ENCODE measurements at places on chromosomes 5 and 9.

- no peak for DNase-seq
Observed at GRCh38 chr5:14380712-14381111, 200.9 kb upstream of the OTULINL start.

- no peak for DNase-seq
Observed at GRCh38 chr5:34791761-34792244, 47.2 kb upstream of the TTC23L start.

DNA sequence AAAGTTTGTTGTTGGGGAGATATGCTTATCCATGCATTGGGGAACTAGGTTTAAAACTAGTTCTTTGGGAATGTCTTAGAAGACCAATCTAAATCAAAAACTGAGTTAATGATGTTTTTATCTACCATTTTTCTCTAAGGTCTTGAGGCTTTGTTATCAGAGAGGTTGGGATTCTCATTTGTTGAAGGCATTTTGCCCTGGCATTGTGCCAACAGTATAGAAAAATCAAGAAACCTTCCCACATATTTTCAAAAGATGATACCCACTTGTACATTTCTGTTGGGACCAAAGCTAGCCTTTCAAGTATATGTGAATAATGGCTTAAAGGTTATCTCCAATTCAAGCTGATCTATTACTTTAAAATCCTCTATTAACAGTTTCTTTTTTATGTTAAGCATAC is 419.8 kb upstream of the KIF2A start:
- DNase-seq = no peak

GRCh38 chr5:10896016-10896415 is 135.0 kb upstream of the DAP start:
- no peak for DNase-seq

DNA sequence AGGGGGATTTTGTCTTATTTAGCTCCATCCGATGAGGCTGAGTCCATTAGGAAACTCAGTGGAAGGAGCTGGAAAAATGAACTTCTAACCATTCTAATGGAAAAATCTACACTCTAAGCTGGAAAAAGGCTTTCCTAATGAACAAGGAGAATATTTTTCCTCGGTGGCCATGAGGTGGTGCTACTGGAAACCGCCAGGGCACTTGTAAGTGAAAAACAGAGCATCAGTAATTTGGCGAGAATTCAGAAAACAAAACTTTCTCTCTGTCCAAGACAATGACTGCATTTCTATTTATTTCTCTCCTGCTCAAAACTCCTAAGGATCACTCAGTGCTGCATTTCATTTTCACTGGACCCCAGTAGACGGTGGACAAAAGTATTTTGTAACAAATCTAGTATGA is 237.6 kb downstream of the TENT4A start:
- no peak for DNase-seq

DNA sequence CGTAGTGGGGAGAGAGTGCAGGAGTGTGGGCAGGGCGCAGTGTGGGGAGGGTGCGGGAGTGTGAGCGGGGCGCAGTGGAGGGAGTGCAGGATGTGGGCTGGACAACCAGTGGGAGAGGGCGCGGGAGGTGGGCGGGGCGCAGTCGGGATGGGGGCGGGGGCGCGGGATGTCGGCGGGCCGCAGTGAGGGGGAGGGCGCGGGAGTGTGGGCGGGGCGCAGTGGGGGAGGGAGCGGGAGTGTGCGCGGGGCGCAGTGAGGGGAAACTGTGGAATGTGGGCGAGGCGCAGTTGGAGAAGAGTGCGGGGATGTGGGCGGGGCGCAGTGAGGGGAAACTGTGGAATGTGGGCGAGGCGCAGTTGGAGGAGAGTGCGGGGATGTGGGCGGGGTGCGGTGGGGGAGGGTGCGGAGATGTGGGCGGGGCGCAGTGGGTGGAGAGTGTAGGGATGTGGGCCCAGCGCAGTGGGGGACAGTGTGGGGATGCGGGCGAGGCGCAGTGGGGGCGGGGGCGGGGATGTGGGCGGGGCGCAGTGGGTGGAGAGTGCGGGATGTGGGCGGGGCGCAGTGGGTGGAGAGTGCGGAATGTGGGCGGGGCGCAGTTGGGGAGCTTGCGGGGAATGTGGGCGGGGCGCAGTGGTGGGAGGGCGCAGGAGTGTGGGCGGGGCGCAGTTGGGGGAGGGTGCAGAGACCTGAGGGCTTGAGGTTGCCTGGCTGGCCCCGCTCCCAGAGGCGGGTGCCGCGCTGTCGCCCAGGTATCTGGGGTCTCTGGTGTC is at the start of gene NXNL2:
Gene NXNL2, plus strand, starts transcription at position 723 of the 770 bp plus-strand sequence. CDS start 257 bp downstream, outside the sequence.
- no peak for DNase-seq

- no peak for DNase-seq
Observed at GRCh38 chr9:72299017-72299603, 65.9 kb downstream of the ZFAND5 start.

DNA sequence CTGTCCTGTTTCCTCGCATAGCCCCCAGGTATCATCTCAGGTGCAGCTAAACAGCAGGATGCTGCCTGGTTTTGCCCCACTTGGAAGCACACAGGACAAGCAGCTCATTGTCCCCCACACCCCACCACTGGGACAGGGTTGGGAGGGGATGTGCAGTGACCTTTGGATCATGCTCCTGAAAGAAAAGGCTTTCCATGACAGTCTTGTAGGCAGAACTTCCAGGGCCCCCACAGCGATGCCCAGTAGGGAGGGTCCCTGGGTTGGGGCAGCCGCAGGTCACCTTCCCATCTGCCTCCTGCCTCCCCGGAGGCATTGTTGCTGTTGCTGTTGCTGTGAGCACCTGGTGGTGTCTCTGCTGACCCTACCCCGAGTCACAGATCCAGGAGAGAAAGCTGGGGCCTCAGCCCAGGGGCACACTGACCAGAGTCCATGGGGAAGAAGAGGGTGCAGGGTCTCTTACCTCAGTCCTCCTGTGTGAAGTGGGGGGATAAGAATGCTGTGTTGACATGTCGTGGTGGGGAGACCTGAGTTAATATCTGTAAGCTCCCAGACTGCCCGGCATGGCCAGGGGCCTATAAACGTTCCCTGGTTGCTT is 8.5 kb downstream of the CEP72 start:
- DNase-seq = no peak

GRCh38 chr5:88999853-89000252 is 116.9 kb upstream of the MEF2C start:
- DNase-seq = no peak

DNA sequence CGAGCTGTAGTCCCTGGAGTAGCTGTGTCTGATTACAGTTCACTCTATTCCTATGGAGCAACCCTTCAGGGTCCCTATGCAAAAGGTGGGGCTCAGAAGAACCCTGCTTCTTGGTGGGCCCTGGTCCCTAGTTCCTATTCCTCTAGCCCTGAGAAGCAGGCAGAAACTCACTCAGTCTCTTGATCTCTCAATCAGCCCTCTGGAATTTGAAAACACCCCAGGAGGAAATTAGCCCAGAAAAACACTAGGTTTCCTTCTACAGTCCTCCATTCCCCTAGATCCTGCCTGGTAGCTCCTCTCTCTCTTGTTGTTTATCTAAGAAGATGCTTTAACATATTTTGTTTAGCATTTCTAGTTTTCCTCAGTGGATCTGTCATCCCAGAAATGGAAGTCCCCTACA is 7.6 kb downstream of the RGS3 start:
- DNase-seq = no peak

DNA sequence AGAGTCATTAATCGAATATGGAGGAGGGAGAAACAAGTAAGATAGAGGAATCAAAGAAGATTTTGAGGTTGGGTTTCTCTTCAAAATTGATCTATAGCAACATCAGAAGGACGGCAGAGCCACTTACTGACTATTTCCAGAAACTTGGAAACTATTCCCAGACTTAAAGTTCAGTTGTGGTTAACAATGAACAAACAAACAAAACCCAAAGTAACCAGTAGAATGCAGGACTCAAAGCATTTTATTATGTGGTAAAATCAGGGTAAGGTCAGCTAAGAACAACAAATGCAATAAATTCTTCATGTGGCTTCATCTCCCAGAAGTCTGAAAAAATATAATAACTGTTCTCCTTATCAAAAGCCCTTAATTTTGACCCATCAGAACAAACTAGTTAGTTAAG is 54.9 kb upstream of the OSMR start:
- no peak for DNase-seq

DNA sequence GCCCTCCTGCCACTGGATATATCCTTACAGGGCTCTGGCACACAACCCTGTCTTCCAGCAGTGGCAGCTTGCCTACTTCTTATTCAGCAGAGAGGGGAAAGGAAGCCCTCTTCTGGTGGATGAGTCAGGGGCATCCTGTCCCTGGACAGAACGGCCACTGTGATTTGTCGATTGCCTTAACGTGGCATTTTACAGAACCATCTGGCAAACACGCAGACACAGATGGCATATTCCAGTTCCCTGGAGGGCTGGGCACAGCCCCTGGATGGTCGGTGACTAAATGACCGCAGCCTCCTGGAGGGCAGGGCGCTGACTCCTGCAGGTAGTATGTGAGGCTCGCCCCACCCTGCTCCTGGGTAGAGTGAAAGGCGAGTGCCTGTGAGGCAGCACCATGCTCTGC is 62.1 kb downstream of the DCP2 start:
- DNase-seq = no peak

DNA sequence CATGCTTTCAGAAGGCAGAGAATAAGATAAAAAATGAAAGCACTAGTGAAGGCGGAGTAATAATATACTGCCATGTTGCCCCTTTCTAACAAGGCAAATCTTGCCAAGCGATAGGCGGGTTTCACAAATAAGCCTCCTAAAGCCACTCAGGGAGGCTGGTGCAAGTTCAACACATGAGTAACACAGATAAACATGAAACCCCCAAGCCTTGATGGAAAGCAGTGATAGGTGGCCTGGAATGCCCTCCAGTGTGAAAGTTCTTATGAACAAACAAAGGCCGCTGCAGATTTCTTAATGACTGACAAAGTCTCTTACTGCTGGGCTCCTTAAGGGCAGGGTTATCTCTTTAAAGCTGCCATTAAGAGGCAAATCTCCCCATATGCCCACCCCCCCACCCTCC is 154.7 kb downstream of the ZDHHC21 start:
- DNase-seq = no peak

- no peak for DNase-seq
Observed at GRCh38 chr9:20480249-20480648, 142.1 kb downstream of the MLLT3 start.
